ENCODE measurements at places on chromosomes 5 and 9.

DNA sequence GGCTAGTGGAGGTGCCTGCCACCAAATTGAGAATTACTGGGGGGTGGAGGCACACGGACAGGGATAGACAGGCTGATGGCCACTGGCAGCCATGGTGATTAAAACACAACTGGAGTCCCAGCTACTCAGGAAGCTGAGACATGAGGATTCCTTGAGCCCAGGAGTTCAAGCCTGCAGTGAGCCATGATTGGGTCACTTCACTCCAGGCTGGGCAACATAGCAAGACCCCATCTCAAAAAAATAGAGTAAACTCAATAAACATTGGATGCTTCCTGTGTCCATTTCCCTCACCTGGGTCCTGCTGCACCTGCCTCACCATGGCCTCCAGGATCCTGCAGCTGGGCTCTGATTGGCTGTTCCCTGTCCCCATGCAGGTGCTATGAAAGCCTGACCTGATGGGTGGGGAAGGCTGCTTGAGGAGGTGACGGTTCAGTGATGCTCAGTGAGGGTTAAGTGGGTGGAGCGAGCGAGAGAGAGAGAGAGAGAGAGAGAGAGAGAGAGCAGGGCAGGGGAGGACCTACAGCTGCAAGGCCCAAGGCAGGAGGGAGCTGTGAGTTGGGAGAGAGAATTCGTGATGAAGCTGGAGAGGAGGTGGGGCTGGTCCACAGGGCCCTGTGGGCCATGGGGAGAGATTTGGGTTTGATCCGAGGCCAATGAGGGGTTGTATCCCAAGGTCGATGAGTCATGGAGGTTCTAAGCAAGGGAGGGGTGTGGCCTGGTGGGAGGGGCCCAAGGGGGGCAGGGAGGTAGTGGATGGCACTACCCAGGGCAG, 36.7 kb upstream of the FUBP3 start:
- no peak for DNase-seq

DNA sequence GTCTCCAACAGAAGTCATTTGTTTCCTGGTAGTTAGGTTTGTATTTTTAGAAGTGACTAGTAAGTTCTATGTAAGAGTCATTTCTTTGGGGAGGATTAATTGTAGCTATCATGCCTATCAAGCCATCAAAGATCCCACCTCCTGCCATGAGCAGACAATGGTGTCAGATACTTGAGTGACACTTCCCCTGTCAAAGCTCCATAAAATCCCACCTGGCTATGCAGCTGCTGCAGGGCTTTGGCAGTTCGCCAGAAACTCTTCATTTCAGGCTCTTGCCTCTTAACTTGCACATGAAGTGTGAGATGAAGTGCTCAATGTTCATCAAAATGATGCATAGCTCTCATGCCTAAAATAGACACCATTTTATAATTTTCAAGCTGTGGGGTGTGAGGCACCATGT, 312.1 kb downstream of the CDH12 start:
- DNase-seq, result no peak

DNA sequence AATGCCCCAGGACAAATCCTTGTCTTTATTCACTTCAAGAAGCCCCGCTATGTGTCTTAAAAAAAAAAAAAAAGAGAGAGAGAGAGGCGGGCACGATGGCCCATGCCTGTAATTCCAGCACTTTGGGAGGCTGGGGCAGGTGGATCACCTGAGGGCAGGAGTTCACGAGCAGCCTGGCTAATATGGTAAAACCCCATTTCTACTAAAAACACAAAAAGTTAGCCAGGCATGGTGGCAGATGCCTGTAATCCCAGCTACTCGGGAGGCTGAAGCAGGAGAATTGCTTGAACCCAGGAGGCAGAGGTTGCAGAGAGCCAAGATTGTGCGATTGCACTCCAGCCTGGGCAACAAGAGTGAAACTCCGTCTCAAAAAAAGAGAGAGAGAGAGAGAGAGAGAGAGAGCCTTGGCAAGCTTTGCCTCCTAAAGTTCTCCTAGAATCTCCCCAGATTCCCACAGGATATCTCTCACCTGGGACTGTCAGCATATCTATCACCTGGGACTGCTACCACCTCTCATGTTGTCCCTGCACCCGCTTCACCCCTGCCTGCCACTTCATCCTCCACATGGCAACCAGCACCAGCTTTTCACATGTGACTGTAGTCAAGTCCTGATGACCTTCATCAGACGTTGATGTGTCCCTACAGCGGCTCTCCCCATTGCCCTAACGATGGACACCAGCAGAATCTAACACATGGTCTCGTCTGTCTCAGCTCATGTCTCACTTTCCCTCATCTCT, 5.8 kb downstream of the ITK start:
- no peak for DNase-seq

GRCh38 chr5:32027093-32027716, 146.9 kb downstream of the GOLPH3 start:
- DNase-seq, result peak; percentile 63

DNA sequence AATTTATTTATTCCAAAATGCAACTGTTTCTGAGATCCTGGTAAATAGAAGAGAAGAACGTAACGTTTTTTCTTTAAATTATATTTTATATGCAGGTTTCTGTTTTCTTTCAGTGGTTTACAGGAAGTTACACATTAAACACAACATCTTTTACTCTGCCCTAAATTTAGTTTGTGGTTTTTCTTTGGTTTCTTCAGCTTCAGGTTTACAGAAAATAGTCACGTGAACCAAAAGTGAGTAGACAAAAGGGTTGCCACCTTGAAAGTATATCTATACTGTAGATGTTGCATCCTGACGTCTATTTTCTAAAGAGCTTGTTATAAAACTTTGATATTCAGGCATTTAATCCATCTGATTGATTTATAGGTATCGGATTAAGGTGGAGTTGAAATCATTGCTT, 1236.6 kb downstream of the MAT2B start:
- DNase-seq, result no peak

- DNase-seq, result no peak
Observed at GRCh38 chr5:58759745-58760144, 176.9 kb downstream of the RAB3C start.

- peak; percentile 33 for DNase-seq
Observed at GRCh38 chr9:99040251-99040900, 64.5 kb upstream of the TGFBR1 start.

- DNase-seq, result no peak
Observed at GRCh38 chr9:107760469-107761242, 271.1 kb upstream of the KLF4 start.

DNA sequence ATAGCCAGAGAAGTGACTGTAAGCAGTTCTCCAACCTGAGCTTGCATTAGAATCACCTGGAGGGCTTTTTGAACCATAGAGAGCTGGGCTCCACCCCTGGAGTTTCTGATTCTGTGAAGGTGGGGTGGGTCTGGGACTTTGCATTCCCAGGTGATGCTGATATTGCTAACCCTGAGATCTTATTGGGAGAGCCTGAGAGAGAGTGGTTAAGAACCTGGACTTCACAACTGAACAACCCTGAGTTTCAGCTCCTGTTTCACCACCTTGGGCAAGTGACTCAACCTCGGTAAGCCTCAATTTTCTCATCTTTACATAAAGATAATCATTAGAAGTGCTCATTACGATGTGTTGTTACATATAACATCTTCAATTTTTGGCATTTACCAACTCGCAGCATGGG, 498.6 kb downstream of the EBF1 start:
- no peak for DNase-seq

- no peak for DNase-seq
Observed at GRCh38 chr9:134551176-134551575, 90.4 kb upstream of the COL5A1 start.
